ENCODE measurements at places on chromosomes 1 and 21.

DNA sequence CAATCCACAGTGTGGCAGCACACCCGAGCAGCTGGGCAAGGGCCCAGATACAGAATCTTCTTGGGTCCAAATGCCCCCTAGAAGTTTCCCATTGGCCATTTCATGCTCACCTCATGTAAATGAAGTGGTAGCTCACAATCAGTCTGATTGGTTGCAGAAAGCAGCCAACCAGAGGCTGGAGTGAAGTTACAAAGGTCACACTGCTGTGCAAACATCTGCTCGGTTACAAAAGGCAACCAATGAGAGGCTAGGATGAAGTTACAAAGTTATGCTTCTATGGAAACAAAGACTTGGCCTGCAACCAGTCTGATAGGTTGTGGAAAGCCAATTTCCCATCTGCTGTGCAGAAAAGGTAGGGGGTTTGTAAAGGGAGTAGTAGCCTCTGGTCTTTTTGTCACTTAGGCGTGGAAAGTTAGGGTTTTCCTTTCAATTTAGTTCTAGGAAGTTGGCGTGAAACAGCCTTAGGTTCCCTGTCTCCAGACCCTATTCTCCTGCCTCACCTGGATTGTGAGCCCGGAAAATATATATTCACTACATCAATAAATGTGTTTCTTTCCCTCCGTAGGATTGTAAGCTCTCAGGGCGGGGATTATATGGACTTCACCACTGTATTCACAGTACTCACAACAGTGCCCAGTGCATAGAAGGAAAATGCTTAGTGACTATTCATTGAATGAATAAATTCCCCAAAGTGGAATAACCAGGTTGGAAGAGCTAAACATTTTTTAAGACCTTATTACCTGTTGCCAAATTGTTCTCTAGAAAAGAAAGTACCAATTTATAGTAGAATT, 91.9 kb downstream of the URB2 start:
- DNase-seq: no peak

DNA sequence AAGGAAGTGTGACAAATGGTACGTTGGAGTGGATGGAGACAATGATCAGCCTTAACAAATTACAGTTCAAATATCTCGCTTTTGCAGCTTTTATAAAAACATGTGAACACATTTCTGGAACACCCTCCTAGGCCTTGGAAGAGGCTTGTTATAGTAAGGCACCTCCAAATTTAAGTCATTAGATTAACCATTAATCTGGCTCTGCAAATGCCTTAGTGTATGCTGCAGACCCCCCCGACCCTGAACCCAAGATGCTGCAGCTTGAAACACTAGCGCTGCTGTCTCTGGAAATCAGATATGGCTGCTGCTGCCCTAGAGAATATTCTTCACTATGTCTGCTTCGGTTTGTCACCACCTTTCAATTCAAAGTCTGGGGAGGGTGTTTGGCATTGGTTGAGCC, 196.4 kb downstream of the MIS18A start:
- no peak for DNase-seq

GRCh38 chr1:171389171-171389570, 75.2 kb downstream of the FMO4 start:
- no peak for DNase-seq

DNA sequence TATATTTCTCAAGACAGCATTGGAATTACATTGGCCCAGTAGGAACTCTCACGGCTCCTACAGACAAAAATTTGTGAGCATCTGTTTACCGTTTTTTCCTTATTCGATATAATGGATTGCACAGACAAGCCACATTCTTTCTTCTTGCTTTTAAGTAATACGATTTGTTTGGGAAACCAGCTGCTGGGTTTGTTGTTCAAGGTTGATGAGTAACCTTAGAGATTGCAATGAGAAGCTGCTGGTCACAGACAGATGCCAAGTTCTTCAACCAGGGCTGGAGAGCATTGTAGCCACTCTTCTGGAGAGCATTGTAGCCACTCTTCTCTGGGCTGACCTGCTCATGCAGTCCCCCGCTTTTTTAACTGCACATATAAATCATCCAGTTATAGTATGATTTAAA, 1.4 kb upstream of the MIA3 start:
- DNase-seq: no peak

DNA sequence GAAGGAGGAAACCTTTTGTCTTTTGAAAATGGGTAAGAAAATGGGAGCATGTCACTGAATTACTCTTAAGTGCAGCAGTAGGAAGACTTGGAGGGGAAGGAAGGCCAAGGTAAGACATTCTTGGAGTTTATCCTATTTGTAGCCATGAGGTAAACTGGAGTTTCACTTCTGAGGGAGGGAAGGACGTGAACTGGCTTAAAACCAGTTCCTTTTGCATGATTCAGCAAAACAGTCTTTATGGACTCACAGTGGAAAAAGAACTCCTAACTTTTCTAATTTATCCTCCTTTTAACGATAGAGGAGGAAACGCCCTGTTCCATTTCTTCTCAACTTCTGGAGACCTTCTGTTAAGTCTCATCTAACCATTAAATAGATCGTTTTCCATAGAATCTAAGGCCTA, 2.5 kb downstream of the PRDX6 start:
- no peak for DNase-seq

- DNase-seq: no peak
These were observed 18.7 kb upstream of the STUM start for GRCh38 chr1:226529891-226530290.

DNA sequence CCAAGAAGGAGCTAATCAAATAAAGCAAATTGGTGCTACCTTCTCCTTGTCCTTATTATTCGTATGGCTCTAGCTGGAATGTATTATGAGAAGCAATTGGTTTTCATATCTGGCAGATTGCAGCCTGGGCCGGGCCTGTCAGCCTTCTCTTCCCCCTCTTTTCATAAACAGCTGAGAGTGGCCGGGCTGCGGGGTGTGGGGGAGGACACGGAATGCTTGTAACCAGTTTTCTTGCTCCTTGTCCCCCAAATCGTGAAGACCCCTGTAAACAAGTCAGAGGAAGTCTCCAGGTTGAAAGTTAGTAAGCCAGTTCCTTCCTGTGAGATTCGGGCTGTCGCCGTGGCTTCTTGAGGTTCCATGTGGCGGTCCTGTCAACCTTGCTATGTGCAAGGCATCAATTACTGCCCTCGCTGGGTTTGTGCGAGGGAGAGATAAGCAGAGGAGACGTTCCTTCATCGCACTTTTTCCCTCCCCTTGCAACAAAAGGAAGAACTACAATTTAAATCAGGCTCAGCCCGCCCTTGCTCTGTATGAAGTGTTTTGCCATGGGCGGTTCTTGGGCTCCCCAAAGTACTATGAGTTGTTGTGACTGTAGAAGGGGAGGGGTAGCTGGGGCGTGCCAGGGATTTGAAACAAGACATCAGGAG, 450.7 kb downstream of the CAMTA1 start:
- DNase-seq: no peak

GRCh38 chr1:23743287-23744152, at the start of gene ELOA:
ELOA (plus strand) TSS chr1:23743471; CDS start chr1:23743504, 33 bp downstream.
- peak; percentile 76 for DNase-seq

- DNase-seq: no peak
These were observed 5.8 kb upstream of the NDUFV3 start for GRCh38 chr21:42887326-42887725.

GRCh38 chr1:26677306-26678115, 18.3 kb upstream of the ARID1A start:
- DNase-seq: peak; percentile 28

- DNase-seq: no peak
These were observed 9.8 kb downstream of the POMGNT1 start for GRCh38 chr1:46188295-46189030.

DNA sequence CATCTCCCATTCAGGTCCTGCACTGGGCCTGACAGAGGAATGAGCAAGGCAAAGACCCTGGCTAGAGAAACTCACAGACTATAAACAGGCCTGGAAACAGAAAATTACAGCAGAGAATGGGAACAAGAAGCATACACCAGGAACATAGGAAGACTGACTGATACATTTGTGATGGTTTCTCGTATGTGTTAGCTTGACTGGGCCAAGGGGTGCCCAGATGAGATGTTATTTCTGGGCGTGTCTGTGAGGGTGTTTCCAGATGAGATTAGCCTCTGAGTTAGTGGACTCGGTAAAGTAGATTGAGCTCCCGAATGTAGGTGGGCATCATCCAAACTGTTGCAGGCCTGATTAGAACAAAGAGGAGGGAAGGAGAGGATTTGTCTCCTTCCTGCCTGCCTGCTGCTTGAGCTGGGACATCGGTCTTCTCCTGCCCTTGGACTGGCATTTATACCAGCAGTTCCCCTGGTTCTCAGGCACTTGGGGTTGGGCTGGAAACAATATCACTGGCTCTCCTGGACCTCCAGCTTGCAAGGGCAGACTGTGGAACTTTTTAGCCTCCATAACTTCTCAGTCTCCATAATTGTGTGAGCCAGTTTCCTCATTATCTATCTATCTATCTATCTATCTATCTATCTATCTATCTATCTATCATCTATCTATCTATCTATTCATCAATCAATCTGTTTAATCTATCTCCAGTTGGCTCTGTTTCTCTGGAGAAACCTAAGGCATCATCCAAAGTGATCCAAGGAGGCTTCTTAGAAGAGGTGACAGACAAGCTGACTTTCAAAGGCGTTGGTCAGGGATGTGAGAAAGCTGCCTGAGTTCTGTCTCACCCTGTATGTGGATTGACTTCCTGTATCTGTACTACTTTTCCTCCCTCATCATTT, 9.7 kb upstream of the FOXO6 start:
- DNase-seq: no peak

DNA sequence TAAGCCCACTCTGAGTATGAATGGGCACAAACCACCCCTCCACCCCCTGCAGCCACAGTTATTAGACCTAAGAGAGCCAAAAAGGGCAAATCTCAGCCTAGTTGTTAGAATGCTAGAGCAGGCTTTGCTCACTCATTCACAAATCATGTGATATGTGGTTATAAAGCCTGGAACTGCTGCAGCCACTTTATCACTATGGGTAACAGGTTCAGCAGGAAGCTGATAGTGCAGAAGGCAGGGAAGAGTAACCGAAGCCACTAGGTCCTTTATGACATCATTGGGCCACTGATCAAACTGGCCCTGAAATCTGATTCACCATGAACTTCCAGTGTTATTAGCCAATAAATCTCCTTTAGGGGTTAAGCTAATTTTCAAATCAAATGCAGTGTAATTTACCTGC, 134.7 kb downstream of the GRIK1 start:
- DNase-seq: no peak

- DNase-seq: no peak
These were observed 46.0 kb upstream of the SLC19A1 start for GRCh38 chr21:45588086-45588825.

DNA sequence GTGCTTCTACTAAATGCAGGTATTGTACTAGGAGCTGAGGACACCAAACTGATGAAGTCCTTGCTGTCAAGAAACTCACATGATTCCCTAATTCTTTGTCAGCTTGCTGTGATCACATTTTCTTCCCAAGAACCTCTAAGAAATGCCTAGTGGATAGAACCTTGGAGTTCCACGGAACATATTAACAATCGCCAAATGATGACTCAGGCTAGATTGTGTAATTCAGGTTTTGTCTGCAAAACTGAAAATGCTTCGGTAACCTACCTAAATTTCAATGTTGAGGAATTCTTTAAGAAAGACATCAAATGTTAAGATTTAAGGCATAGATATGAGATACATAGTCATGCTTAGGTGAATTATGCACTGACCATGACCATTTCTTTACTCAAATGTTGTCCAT, 1.7 kb upstream of the GADD45A start:
- no peak for DNase-seq

DNA sequence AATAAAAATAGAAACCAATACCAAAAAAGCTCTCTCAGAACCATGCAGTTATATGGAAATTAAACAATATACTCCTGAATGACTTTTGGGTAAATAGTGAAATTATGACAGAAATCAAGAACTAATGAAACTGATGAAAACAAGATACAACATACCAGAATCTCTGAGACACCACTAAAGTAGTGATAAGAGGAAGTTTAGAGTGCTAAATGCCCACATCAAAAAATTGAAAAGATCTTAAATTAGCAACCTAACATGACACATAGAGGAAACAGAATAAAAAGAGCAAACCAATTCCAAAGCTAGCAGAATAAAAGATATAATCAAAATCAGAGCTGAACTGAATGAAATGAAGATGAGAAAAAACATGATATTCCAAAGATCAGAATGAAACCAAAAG, 430.9 kb downstream of the LTN1 start:
- DNase-seq: no peak

DNA sequence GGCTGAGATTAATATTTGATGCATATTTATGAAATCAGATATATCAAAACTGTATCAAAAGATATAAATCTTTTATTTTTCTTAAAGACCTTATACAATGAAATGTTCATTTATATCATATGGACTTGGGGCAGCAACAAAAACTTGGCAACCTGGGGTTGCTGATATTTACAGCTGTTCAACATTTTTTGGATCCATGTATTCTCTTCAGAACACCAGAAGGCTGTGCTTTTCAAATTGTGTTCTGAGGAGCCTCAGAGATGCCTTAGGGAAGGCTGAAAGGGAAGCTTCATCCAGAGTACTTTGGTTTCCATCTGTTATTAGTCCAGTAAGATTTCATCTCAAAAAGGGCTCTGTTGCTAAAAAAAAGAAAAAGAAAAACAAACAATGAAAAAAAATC, 94.8 kb downstream of the DISC1 start:
- no peak for DNase-seq

- DNase-seq: no peak
These were observed 864 bp upstream of the CCDC24 start for GRCh38 chr1:43990271-43991199.

DNA sequence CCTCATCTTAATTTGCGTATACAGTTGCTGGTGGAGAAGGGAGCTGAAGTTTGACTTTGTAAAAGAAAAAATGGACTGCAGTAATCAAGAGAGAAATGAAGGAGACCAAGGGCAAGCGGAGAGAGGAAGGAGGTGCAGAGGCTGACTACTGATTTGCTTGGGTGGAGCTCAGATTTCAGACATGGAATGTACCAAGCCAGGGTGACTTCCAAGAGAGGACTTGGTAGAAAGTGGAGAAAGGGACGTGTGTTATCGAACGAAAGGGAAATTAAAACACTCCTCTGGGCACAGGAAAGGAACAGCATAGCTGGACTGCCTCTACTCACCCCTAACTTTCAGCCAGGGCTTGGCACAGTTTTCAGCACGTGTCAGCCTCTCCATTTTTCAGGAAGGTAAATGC, 15.1 kb upstream of the HEATR1 start:
- DNase-seq: no peak

- no peak for DNase-seq
These were observed 253.2 kb downstream of the PTPRC start for GRCh38 chr1:198892065-198892464.

- DNase-seq: no peak
These were observed 39.7 kb downstream of the BACE2 start for GRCh38 chr21:41207401-41208375.
